ENCODE measurements at places on chromosomes 5 and 9. TPM values are rescaled to one million over a fixed set of nuclear protein-coding genes. Genes with fewer than 3 reads are reported as not detected.
A peak's percentile ranks its signal among the peaks of the same experiment; 100 is the strongest.

GRCh38 chr9:121133104-121133816 lies 58.5 kb downstream of the CNTRL start:
- DNase-seq, result peak; percentile 72

- DNase-seq, result no peak
Measured at GRCh38 chr9:137969685-137970084, 92.1 kb downstream of the CACNA1B start.

DNA sequence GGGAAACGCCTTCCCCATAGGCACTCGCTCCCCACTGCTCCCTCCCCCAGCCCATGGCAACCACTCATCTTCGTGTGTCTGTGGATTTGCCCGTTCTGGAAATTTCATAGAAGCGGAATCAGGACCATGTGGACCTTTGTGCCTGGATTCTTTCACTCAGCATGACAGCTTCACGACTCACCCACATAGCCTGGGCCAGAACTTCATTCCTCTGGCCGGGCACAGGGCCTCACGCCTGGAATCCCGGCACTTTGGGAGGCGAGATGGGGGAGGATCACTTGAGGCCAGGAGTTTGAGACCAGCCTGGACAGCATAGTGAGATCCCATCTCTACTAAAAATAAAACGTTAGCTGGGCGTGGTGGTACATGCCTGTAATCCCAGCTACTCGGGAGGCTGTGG lies 12.1 kb upstream of the DIPK1B start:
- DNase-seq, result no peak

DNA sequence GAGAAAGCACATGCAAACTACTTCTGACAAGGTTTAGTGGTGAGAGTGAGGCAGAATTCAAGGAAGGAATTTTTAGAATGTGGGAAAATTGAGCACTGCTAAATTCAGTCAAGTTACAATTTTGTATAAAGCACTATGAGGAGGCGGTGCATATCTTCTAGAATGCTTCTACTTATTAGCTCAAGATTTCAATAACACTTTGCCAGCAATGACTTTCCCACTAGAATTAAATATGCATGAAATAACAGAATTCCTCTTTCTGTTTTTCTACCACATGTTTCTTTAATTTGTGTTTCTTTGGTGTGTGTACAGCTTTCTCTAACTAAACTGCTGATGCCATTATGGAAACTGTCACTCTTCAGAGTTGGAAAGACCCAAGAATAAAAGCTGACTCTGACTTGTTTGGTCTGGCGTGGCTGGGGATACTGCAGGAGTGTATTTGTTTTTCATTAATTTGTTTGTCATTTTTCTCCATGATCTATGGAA lies 163.5 kb downstream of the ARSB start:
- DNase-seq, result no peak

DNA sequence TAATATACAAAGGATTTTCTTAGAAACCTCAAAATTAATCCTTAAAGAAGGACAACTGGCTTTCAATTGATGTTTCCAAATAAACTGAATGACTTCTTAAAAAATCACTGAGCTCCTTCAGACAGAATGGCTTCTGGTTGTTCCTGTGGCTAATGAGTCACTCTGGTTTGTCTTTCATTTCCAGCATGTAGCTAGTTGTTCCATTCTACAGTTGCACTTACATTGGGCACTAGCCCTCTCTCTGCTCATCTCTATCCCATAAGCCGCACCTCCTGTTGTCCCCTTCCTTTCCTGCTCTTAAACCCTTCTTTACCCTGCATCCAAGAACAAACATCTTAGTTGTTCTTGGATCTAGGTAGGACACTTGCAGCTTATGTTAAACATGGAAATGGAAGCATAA lies 235.3 kb upstream of the HAPLN1 start:
- DNase-seq, result no peak

DNA sequence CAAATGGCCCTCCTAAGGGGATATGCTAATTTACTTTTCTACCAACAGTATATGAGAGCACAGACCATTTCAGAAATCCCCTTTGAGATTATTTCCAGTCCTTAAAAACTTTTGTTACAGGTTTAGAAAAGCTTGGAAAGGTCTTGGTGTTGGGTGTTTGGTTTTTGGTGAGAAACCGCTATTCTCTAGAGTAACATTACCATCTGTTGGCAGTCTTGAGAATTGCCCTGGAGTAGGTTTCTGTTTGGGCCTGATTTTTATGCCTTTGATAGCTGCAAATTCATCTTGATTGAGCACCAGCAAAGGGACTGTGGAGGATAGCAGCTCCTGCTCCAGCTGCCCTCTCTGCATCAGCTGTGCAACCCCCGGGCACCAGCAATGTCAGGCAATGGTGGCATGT lies 8.0 kb downstream of the NUDT2 start:
- DNase-seq, result no peak

- no peak for DNase-seq
Measured at GRCh38 chr5:72630721-72631120, 123.5 kb upstream of the ZNF366 start.

GRCh38 chr5:174317256-174317894 lies 271.9 kb downstream of the NSG2 start:
- DNase-seq, result no peak

GRCh38 chr9:86042199-86042978 lies 57.0 kb downstream of the GOLM1 start:
- no peak for DNase-seq

GRCh38 chr9:24986331-24986730 lies 440.6 kb upstream of the IZUMO3 start:
- no peak for DNase-seq

- no peak for DNase-seq
Measured at GRCh38 chr5:149181732-149182131, 40.4 kb downstream of the ABLIM3 start.

- DNase-seq, result no peak
Measured at GRCh38 chr5:168464214-168464613, 22.1 kb upstream of the RARS1 start.

- no peak for DNase-seq
Measured at GRCh38 chr9:78286946-78287388, 10.0 kb upstream of the PSAT1 start.

DNA sequence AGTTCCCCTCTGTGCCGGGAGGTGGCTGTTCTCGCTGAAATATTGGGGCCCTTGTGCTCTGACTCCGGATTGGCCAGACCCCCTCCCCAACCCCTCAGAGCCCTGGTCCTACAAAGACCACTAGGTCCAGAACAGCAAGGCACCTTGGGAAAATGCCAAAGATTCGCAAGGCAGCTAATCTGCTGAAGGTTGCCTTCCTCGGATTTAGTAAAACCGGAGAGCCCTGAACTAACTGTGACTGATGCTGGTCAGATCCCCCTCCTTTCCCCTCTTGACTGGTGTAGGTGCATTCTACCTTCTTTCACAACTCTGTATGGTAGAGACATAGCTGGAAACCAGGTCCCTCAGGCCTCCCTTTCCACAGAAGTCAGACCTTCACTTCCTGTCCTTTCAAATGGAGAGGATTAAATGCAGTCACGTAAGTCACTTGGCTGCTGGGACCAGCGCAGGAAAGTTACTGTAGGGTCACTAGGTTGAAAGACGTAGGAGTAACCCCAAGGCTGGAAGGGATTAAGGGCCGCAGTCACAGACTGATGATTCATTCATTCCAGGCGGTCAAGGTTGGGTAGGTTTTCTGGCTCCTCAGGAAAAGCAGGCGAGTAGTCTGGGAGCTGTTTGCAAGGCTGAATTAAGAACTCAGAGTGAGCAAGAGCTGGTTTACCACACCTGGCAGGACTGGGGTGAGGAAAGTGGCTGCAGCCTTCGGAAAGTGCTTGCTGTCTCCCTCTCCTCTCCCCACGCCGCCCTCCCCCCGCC lies 5.3 kb downstream of the BARX1 start:
- no peak for DNase-seq

- DNase-seq, result no peak
Measured at GRCh38 chr9:134885679-134886412, 5.2 kb downstream of the FCN2 start.

DNA sequence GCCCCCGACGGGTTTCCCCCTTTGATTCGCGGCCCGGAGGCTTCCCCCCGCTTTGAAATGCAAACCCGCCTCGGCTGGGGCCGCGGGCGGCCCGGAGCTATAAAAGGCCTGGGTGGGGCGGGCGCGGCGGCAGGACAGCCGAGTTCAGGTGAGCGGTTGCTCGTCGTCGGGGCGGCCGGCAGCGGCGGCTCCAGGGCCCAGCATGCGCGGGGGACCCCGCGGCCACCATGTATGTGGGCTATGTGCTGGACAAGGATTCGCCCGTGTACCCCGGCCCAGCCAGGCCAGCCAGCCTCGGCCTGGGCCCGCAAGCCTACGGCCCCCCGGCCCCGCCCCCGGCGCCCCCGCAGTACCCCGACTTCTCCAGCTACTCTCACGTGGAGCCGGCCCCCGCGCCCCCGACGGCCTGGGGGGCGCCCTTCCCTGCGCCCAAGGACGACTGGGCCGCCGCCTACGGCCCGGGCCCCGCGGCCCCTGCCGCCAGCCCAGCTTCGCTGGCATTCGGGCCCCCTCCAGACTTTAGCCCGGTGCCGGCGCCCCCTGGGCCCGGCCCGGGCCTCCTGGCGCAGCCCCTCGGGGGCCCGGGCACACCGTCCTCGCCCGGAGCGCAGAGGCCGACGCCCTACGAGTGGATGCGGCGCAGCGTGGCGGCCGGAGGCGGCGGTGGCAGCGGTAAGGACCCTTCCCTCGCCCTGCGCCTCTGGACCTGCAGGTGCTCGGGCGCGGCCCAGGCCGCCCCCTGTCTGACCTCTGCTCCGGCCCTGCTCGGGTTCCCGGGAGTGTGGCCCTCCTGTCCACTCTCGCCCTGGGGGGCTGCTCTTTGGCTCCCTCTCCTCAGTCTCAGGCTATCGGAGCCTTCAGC lies at the start of gene CDX1:
TSS of gene CDX1 (plus strand) at position 129 of the 862 bp plus-strand sequence. CDS start at position 228, 99 bp downstream.
- no peak for DNase-seq

- no peak for DNase-seq
Measured at GRCh38 chr5:32713361-32713769, 2.2 kb downstream of the NPR3 start.

- DNase-seq, result no peak
Measured at GRCh38 chr5:79811904-79812303, 122.3 kb downstream of the CMYA5 start.

DNA sequence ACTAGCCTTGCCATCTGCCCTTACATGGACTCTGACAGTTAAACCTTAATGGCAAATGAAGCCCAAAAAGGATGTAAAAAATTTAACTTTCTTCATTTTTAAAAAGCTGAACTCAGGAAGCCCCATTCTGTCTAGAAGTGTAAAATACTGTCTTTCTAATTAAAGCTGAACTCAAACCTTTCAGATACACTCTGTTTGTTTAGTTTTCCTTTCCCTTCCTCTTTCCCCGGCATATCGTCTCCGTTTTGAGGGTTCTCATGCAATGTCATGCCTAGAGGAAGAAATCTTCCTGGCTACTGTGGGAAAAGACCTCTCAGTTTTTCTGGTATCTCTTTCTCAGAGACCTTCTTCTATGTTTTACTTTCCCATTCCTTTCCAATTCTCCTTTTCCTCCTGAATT lies 841.5 kb downstream of the DTWD2 start:
- no peak for DNase-seq

GRCh38 chr5:165187815-165188214 lies 1682.4 kb downstream of the MAT2B start:
- DNase-seq, result no peak

DNA sequence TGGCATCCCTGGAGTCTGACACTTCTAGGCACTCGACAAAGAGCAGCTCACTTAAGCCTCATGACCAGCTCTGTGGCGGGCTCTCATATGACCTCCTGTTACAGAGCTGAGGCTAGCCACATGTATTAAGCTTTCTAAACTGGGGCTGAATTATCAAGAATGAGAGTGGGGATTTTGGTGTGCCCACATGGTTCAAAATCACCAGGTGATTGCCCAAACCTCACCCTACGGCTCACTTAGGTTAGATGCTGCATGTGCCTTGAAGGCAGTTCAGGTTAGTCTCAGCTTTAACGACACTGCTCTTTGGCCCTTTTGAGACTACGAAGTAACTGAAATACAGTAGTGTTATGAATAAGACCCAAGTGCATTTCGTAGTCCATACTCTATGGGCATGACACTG lies 39.4 kb upstream of the SMIM32 start:
- no peak for DNase-seq

DNA sequence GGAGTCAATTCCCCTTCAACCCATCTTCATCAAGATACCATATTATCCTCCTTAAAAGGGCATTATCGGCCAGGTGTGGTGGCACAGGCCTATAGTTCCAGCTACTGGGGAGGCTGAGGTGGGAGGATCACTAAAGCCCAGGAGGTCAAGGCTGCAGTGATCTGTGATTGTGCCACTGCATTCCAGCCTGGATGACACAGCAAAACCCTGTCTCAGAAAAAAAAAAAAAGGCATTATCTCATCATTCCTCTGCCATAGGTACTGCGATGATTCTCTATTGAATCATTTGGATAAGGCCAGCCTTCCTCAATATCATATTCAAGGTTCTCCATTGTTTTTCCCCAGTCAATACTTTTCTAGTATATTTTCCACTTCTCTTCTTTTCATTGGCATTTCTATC lies 39.2 kb upstream of the RAB3C start:
- no peak for DNase-seq

- DNase-seq, result no peak
Measured at GRCh38 chr5:36535378-36535777, 71.0 kb upstream of the SLC1A3 start.

GRCh38 chr9:121326130-121326838 lies 43.8 kb downstream of the STOM start:
- DNase-seq, result peak; percentile 83

KYAT1 gene
- total RNA-seq, result 13.0 TPM

SLC24A2 gene
- total RNA-seq, result 0.05 TPM

PAEP gene
- not detected for total RNA-seq

KCNV2 gene
- total RNA-seq, result not detected

IL5 gene
- not detected for total RNA-seq

GRPEL2 gene
- 14.4 TPM for total RNA-seq

SH2D3C gene
- total RNA-seq, result 15.7 TPM

All from ureter (tissue), 1 donor.